Sigmoid colon (tissue), 7 donors: ENCODE measurements at places on chromosomes 7 and 10. TPM values are rescaled to one million over a fixed set of nuclear protein-coding genes. Genes with fewer than 3 reads are reported as not detected.

- no peak for DNase-seq
Observed at GRCh38 chr7:37342688-37343471, 105.8 kb downstream of the ELMO1 start.

DNA sequence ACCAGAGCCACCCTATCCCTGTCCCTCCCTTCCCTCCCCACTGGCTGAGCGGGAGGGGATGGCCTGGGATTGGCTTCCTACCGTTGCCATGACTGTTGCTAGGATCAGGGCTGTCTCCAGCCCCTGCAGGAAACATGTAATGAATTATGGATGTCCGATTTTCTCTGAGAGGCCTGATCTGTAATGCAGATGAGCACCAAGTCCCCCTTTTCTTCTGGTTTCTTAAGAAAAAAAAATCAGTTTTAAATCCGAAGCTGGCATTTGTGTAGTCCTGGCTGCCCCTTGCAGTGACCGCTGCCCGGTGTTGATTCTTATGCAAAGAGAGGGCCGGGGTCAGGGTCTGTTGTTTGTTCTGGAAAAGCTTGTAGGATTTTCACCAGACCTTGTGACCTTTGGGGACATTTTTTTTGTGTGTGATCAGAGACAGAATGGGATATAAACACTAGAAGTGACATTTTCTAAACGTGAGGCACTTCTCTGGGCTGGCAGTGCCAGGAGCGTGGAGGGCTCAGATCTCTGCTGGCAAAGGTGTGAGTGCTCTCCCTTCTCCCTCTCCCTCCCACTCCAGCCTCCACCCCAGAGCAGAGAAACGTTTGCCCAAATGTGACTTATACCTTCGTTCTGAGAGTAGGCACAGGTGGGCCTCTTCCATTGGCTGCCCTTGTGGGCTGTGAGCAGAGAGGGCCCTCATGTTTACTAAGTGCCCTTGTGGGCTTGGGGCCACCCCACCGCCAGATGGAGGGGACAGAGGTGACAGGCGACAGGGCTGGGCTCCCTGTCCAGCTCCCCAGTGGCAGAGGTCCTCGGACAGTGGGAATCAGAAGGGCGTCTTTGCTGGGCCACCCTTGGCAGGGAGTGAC lies 127.5 kb downstream of the DNAJB6 start:
- no peak for DNase-seq

GRCh38 chr7:129270077-129270476 lies 45.2 kb downstream of the AHCYL2 start:
- DNase-seq, result no peak

- DNase-seq, result no peak
Observed at GRCh38 chr10:70494536-70494935, 16.0 kb downstream of the PALD1 start.

DNA sequence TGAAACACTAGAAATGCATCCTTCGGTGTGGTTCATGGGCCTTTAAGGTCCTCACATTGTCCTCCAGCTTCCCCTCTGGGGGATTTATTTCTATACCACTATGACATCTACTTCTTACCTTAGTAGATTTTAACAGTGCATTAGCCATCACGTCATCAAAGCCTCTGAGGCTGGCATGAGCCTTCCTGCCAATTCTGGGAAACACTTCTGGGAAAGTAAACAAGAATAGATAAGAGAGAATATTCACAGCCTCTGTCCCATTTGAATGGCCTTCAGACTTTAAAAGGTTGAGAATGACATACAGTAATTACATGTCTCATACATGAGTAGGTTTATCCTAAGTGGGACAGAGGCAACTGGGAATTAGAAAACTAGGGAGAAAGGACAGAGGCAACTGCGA lies 89.7 kb downstream of the AMPH start:
- no peak for DNase-seq

DNA sequence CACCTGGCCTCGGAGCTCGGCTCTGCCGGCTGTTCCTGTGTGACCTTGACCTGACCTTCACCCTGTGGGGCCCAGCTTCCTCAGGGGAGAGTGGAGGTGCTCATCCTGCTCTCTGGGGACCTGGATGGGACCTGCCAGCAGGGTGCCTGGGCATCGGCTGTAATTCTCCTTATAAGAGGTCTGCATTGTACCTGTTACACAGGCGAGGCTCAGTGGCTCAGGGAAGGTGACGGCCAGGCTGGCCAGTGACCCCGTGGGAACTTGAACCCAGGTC lies 29.0 kb downstream of the RET start:
- no peak for DNase-seq

- no peak for DNase-seq
Observed at GRCh38 chr7:51121931-51122425, 194.6 kb downstream of the COBL start.

DNA sequence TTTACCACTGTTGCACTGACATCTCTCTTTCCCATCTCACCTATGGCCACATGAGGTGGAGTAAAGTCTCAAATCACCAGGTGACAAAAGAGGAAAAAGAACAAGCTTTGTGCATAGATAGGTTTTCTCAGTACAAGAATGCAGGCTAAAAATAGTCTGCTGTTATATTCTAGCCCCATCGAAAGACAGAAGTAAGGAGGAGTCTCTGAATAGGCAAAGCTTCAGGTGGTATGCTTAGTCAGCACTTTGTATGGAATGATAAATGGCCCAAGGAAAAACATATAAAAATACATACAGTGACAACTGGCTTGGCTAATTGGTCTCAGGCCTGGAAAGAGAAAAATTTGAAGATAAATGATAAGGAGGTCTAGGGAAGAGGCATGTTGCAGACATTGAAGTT lies 39.6 kb upstream of the KCND2 start:
- DNase-seq, result no peak

Gene CDH23
- polyA plus RNA-seq, result 1.8 TPM

Gene TUBAL3
- 52.2 TPM for polyA plus RNA-seq

Gene MYOZ1
- 0.17 TPM for polyA plus RNA-seq

Gene ZNF467
- 4.6 TPM for polyA plus RNA-seq

Gene ATP5MK
- polyA plus RNA-seq, result 2,357 TPM

Gene ABCB4
- polyA plus RNA-seq, result not detected
